ENCODE measurements at places on chromosomes 2 and 18. TPM values are rescaled to one million over a fixed set of nuclear protein-coding genes. Genes with fewer than 3 reads are reported as not detected.

GRCh38 chr2:212905640-212906201 is 245.7 kb downstream of the IKZF2 start:
- H3K27ac ChIP-seq, result no peak overlapping the region
- H3K36me3 ChIP-seq, result no peaks in the 10 kb centered on the region
- no peaks in the 10 kb centered on the region for H3K4me1 ChIP-seq
- DNase-seq, result no peak
- H3K4me3 ChIP-seq, result no peak overlapping the region

GRCh38 chr2:219965287-219966194 is 338.1 kb downstream of the SLC4A3 start:
- no peak overlapping the region for H3K4me3 ChIP-seq
- DNase-seq, result no peak
- H3K27me3 ChIP-seq, result no peaks in the 10 kb centered on the region
- H3K27ac ChIP-seq, result no peak overlapping the region
- no peaks in the 10 kb centered on the region for H3K4me1 ChIP-seq
- H3K36me3 ChIP-seq, result no peaks in the 10 kb centered on the region

The DOK6 gene
- total RNA-seq, result not detected

The MYOM1 gene
- 0.74 TPM for total RNA-seq

DNA sequence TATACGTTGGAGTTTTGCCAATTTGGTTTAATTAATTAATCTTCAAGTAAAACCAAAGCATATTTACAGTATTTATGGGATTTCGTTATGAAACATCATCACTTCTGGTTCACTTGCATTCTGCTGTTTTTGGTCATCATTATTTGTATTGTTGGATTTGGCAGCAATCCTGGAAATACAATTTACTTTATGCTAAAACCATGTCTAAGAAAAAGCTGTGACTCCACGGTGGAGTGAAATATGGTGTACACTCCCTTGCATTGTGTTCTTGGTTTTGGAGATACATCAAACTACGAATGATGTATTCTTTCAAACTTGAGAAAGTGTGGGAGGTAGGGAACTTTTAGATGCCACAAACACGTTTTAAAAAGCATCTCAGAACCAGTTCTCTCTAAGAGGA is 106.4 kb downstream of the CTAGE1 start:
- no peaks in the 10 kb centered on the region for H3K27me3 ChIP-seq
- H3K4me1 ChIP-seq, result no peaks in the 10 kb centered on the region
- H3K27ac ChIP-seq, result no peak overlapping the region
- no peaks in the 10 kb centered on the region for H3K36me3 ChIP-seq

The TEX44 gene
- not detected for total RNA-seq

DNA sequence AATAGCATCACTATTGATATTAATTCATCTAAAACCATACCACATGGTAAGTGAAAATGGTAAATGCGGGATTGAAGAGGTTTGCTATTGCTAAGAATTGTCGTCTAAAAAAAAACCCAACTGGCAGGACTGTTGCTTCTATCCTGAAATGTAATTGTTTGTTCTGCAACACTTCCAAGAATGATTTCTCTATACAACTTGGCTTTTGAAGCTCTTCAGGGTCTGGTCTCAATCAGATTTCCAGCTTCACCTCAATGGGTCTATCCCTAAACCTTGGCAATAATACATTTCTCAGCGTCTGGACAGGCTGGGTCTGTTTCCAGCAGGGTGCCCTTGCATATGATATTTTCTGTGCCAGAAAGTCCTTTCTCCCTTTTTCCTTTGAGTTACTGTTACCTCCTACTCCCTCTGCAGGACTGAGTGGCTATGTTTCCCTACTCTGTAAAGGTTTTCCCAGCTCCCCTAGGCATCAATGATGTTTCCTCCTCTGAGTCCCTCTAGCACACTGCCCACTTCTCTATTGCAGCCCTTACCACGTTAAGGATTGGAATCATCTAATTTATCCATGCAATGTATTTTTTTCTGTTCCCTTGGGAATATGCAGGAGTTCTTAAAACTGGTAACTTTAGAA is 118.2 kb upstream of the REV1 start:
- no peaks in the 10 kb centered on the region for H3K4me1 ChIP-seq
- no peaks in the 10 kb centered on the region for H3K27me3 ChIP-seq
- H3K36me3 ChIP-seq, result no peaks in the 10 kb centered on the region
- no peak for DNase-seq

The ZNF521 gene
- not detected for total RNA-seq

GRCh38 chr2:210536973-210537650 is 19.3 kb upstream of the CPS1 start:
- no peaks in the 10 kb centered on the region for H3K27me3 ChIP-seq
- DNase-seq, result no peak
- no peaks in the 10 kb centered on the region for H3K36me3 ChIP-seq
- H3K4me3 ChIP-seq, result no peak overlapping the region

- no peaks in the 10 kb centered on the region for H3K27me3 ChIP-seq
- H3K36me3 ChIP-seq, result peaks cover 36% of the 10 kb centered on the region
- no peak overlapping the region for H3K4me3 ChIP-seq
- H3K27ac ChIP-seq, result no peak overlapping the region
- peaks cover 7% of the 10 kb centered on the region for H3K4me1 ChIP-seq
Observed at GRCh38 chr18:75283731-75284130, 73.1 kb downstream of the TSHZ1 start.

GRCh38 chr2:236857781-236858180 is 227.9 kb upstream of the COPS8 start:
- H3K27ac ChIP-seq, result no peak overlapping the region
- DNase-seq, result no peak
- no peak overlapping the region for H3K4me3 ChIP-seq
- H3K4me1 ChIP-seq, result no peaks in the 10 kb centered on the region
- H3K36me3 ChIP-seq, result no peaks in the 10 kb centered on the region
- H3K27me3 ChIP-seq, result peaks cover 2% of the 10 kb centered on the region

The RAB31 gene
- total RNA-seq, result 1.3 TPM

The SMYD1 gene
- total RNA-seq, result not detected

The ETAA1 gene
- 10.4 TPM for total RNA-seq

DNA sequence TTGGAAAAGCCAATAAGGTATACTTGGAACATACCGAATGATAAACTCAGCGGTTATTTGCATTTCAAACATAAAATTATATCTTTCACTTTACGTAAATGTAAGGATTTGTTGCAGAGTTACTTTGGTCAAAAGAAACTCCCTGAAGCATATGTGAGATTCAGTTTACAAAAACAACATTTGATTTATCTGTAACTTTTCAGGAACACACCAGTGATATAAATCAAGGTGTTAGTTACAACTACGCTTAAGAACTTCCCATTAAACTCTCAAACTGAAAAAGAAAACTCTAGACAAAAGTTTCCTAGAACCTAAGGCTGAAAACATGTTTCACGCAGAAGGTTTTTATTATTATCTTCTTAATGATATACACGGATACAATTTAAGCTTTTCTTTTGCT is 110.6 kb upstream of the MEIS1 start:
- H3K4me1 ChIP-seq, result no peaks in the 10 kb centered on the region
- H3K27ac ChIP-seq, result no peak overlapping the region
- no peak overlapping the region for H3K4me3 ChIP-seq
- H3K27me3 ChIP-seq, result no peaks in the 10 kb centered on the region
- no peak for DNase-seq

GRCh38 chr2:98137196-98137595 is 50.2 kb downstream of the VWA3B start:
- no peak overlapping the region for H3K27ac ChIP-seq
- no peak overlapping the region for H3K4me3 ChIP-seq

DNA sequence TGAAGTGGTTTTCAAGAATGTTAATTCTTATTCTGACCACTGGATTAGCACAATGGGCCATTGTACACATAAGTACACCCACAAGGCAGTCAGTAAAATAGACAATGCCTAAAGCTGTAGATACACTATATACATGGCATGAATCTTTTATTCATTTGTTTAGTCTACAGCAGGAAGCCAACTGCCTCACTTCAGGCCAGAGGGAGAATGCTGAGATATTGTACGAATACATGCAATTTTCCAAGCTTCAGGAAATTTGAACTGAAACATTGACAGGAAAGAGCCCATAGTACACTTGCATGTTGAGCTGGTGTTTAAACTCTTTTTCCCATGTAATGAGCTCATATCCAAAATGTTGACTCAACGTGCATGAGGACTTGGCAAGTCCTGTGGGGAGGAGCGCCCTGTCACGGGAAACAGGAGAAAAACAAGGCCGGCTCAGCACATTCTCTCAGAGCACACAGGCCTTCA is 111.6 kb upstream of the CYP1B1 start:
- H3K4me3 ChIP-seq, result no peak overlapping the region
- no peak overlapping the region for H3K27ac ChIP-seq
- DNase-seq, result no peak
- peaks cover 4% of the 10 kb centered on the region for H3K27me3 ChIP-seq
- no peaks in the 10 kb centered on the region for H3K36me3 ChIP-seq
- no peaks in the 10 kb centered on the region for H3K4me1 ChIP-seq

Data from CD4-positive, alpha-beta T cell (primary cell).